ENCODE measurements at places on chromosomes 3 and 15.

GRCh38 chr3:111747490-111747889, 111.6 kb upstream of the PHLDB2 start:
- no peak for DNase-seq

GRCh38 chr3:88767746-88768145, 339.7 kb upstream of the EPHA3 start:
- DNase-seq, result no peak

- DNase-seq, result no peak
These were observed 60.8 kb upstream of the GOLIM4 start for GRCh38 chr3:168156479-168156878.

DNA sequence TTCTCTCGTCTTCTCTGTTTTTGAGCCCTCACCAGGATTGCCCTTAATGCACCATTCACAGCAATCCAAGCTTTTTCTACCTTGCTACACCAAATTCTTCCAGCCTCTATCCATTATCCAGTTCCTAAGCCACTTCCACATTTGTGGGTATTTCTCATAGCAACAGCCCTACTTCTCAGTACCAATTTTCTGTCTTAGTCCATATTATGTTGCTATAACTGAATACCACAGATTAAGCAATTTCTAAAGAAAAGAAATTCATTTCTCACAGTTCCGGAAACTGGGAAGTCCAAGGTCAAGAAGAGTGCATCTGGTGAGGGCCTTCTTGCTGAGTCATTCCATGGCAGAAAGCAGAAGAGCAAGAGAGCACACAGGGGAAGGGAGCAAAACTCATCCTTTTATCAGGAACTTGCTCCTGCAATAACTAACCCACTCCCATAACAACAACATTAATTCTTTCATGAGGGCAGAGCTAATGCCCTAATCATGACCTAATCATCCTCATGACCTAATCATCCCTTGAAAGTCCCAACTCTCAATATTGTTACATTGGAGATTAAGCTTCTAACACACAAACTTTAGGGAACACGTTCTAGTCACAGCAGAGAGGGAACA, 9.7 kb upstream of the EIF1B start:
- DNase-seq, result no peak

- no peak for DNase-seq
These were observed 44.2 kb downstream of the DNAJC13 start for GRCh38 chr3:132461544-132461943.

GRCh38 chr3:106263011-106263410, 394.2 kb upstream of the CBLB start:
- DNase-seq, result no peak

DNA sequence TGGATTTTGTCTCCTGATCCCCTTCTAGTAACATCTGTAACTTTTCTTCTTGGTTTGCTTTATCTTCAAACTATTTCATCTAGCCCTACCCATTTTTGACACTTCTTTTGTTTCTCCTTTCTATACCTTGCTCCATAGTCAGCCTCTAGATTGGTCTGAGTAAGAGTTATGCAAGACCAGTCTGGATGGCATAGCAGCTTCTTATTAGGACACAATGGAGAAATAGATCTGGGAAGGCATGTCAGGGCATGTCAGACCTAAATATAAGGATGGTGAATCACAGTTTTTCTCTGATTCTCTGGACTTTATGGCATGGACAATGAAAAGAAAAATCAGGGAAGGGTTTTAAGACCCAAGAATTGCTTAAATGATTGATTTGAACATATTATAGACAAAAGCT, 452.5 kb downstream of the RAP2B start:
- no peak for DNase-seq

Measured in stimulated activated CD4-positive, alpha-beta T cell treated with anti-CD3 and anti-CD28 coated beads, Interleukin-1b, Interleukin-23, amount 100 ng/mL, for 1 hour (primary cell).